Cardiac muscle cell (in vitro differentiated cells and primary cell): ENCODE measurements at places on chromosomes 2 and 18.
A peak's percentile ranks its signal among the peaks of the same experiment; 100 is the strongest.

- peak; percentile 48 for DNase-seq
Observed at GRCh38 chr2:86393521-86394491, 47.4 kb upstream of the KDM3A start.

DNA sequence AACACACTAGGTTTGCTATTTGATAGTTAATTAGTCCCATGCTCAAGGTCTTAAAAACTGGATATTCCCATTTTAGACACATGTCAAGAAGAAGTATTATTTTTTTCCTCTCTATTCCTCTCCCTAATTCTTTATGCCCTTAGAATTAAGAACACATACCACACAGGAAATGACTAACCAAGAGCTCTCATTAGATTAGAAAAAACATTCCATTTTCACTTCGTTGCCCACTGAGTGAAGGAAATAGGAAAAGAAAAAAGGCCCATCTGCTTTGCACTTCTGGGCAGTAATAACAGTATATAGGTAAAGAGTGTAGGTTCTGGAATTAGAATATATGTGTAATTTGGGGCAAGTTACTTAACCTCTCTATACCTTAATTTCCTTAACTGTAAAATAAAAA is 26.9 kb downstream of the ACADL start:
- peak; percentile 37 for DNase-seq

DNA sequence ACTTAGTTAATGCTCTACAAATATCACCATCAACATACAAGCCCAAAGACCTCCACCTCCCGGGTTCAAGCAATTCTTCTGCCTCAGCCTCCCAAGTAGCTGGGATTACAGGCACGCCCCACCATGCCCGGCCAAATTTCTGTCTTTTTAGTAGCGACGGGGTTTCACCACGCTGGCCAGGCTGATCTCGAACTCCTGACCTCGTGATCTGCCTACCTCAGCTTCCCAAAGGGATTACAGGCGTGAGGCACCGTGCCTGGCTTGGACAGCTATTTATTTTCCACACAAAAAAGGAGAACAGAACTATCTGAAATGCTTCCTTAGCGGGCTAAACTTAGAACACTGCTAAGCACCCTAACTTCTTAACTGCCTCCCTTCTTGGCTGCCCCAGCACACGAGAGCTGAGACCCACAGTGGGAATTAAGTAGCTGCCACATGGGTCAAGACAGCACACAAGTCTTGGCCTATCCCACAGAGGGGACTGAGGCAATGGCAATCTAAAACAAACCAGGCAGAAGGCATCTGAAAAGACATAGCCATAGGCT is 24.8 kb downstream of the CYTIP start:
- no peak for DNase-seq

- no peak for DNase-seq
Observed at GRCh38 chr2:60964651-60965498, 52.6 kb upstream of the PEX13 start.

DNA sequence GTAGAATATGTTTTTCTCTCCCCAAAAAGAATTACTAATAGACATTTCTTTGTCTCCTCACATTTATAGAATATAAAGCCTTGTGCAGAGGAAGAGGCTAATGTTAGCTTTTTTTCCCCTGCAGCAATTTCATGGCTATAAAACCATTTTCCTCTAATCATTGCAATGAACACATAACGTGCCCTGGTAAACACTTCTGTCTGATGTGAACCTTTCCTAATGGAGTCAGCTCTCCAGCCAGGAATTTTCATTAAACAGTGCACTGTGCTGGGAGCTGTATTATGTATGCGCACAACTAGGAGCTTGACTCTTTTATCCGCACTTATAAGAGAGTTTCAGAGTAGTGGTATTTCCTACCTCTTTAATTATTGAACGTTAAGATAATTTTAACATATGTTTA is 63.9 kb upstream of the SPATS2L start:
- no peak for DNase-seq

- no peak for DNase-seq
Observed at GRCh38 chr2:69169655-69170389, 156.8 kb downstream of the ANTXR1 start.

GRCh38 chr2:12257476-12257875 is 459.3 kb upstream of the TRIB2 start:
- peak; percentile 62 for DNase-seq

DNA sequence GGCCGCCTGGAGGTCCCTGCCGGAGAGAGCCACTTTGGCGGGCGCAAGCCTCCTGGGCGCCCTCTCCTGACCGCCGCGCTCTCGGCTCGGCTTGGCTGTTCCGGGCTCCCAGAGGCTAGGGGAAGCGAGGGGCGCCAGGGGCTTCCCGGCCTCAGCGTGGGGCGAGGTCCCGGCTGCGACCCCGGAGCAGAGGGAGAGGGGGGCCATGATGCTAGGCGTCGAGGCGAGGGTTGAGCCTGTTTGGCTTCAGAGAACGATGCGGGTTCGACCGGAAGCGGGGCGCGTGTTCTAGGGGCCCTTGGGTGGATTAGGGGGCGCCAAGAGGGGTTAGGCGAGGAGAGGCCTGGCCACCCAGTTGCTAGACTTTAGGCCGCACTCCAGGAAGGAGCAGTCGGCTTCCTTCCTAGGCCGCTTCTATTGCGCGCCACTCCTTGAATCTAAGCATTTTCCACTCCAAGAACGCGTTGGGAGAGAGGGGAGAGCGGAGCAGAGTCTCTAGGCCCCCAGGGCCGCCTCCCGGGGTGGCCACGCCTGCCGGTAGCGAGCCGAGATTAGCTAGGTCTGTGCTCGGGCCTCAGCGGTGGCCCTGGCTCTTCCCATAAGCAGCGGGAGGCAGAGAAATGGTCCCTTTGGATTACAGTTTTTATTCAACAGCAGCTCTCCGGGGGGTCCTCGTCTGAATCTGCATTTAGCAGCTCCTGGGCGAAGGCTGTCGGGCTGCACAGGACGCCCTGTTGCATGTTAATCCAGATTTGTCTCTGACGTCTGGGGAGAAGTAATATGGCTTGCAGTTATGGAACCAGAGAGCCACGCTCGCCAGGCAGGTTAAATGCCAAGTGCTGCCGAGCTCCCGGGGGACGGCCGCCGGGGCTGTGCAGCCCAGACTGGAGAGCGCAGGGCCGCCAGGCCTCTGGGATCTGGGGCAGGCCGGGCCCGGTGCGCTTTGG is 11.3 kb downstream of the MEIS1 start:
- DNase-seq: peak; percentile 28

DNA sequence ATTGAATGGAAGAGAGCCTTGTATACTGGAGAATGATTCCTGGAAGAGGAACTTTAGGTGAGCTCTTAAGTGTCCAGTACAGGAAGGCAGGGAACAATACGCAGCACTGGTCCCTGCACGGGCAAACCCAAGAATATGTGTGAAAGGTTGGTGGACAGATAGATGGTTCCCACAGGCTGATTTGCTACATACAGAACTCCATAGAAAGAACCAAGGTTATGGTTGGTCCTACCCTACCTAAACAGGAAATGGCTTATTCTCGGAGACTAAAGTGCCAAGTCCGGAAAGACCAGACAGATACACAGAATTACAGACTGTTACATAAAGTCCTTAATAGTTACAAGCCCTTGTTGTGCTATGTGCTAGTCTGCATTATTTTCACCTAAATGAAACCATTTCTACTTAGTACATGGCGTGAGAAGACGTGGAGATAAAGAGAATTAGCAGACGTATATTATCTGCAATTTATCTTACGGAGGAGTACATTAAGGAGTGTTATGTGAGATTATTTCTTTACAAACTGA is 1.2 kb downstream of the REV1 start:
- no peak for DNase-seq

GRCh38 chr2:61439241-61440002 is 31.5 kb downstream of the USP34 start:
- peak; percentile 25 for DNase-seq

- no peak for DNase-seq
Observed at GRCh38 chr2:589281-590130, 87.7 kb downstream of the TMEM18 start.
